ENCODE measurements at places on chromosomes 12 and 14.
A peak's percentile ranks its signal among the peaks of the same experiment; 100 is the strongest.

GRCh38 chr12:52322069-52322468, 871 bp upstream of the KRT83 start:
- DNase-seq, result no peak

DNA sequence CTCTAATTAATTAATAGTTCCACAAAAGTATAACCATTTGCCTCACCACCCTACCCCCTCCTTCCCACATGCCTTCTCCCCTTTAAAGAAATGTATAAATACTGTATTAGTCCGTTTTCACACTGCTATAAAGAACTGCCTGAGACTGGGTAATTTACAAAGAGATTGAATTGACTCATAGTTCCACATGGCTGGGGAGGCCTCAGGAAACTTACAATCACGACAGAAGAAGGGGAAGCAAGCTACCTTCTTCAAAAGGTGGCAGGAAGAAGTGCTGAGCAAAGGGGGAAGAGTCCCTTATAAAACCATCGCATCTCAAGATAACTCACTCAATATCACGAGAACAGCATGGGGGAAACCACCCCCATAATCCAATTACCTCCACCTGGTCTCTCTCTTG, 8.2 kb upstream of the RESF1 start:
- no peak for DNase-seq

DNA sequence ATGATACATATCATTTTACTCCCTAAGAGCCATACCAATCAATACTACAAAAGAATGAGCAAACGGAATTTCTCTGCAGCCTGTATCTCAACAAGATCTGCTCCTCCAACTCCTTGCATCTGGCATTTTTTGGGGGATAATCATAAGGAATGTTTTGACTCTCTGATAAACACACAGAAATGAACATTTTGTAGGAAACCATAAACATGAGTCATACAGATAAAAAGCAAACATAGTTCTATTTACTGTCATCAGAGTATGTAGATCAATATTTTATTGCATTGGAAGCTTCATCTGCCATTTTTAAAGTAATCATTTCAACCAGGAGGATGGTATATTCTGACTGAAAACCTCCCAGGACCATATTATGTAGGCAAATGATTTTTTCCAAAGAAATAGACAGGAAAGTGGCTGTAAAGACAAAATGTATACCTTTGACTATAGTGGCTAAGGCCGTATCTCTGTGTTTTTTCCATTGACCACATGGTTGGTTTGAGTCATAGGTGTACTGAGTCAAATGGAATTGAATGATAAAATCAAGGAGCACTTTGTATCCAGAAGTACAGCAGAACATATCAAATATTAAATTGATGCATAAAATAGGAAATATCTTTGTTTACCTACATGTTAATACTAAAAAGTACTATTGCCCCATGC, 32.4 kb upstream of the CD69 start:
- no peak for DNase-seq

DNA sequence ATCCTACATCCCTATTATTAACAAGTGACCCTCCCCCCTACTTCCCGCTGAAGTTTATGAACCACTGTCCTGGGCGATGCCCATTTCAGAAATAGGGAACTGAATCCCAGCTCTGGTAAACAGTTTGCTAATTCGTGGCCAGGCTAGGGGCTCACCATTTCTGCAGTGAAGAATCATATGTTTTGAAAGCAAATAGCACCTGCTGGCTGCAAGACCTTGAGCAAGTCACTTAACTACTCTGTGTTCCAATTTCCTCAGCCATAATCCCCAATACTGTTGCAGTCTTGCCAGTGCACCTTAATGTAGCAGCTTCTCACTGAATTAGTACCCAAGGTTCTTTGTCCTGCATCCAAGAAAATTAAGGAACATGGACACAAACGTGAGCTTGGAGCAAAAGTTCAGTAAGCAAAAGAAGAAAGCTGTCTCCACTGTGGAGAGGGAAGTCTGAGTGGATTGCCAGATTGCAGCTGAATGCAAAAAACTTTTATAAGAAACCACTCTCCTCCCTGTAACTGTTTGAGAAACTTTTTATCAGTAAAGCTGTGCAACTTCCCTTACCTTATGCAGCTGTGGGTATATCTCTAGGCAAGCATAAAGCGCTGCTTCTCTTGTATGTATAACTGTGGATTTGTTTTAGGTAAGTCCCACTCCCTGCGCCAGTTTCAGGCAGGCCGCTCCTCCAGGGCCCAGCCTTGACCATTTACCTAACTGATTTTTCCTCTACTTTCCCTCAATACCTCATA, 824 bp downstream of the OAS1 start:
- DNase-seq, result no peak

GRCh38 chr12:51048661-51049251, 629 bp downstream of the LETMD1 start:
- DNase-seq, result peak; percentile 4

Data from naive thymus-derived CD4-positive, alpha-beta T cell (primary cell).